Common myeloid progenitor, CD34-positive (primary cell): ENCODE measurements at places on chromosomes 16 and 17.

GRCh38 chr16:50371936-50372595 lies 3.3 kb upstream of the BRD7 start:
- no peak for DNase-seq
- no peak overlapping the region for H3K27ac ChIP-seq
- H3K36me3 ChIP-seq = no peaks in the 10 kb centered on the region
- H3K27me3 ChIP-seq = no peaks in the 10 kb centered on the region
- H3K4me3 ChIP-seq = no peak overlapping the region
- no peaks in the 10 kb centered on the region for H3K4me1 ChIP-seq

GRCh38 chr17:36850790-36851189 lies 86.5 kb upstream of the LHX1 start:
- H3K4me1 ChIP-seq = no peaks in the 10 kb centered on the region
- no peaks in the 10 kb centered on the region for H3K36me3 ChIP-seq
- peaks cover 19% of the 10 kb centered on the region for H3K27me3 ChIP-seq
- no peak for DNase-seq
- H3K4me3 ChIP-seq = no peak overlapping the region
- H3K27ac ChIP-seq = no peak overlapping the region

- H3K4me1 ChIP-seq = no peaks in the 10 kb centered on the region
- H3K4me3 ChIP-seq = no peak overlapping the region
- H3K36me3 ChIP-seq = no peaks in the 10 kb centered on the region
- no peak overlapping the region for H3K27ac ChIP-seq
- no peak for DNase-seq
- H3K27me3 ChIP-seq = no peaks in the 10 kb centered on the region
Observed at GRCh38 chr16:73275024-73275423, 227.1 kb upstream of the ZFHX3 start.

GRCh38 chr17:2416010-2416734 lies 15.3 kb upstream of the MNT start:
- H3K27me3 ChIP-seq = no peaks in the 10 kb centered on the region
- H3K4me3 ChIP-seq = no peak overlapping the region
- peak; percentile 82 for DNase-seq
- H3K36me3 ChIP-seq = peaks cover 35% of the 10 kb centered on the region
- H3K27ac ChIP-seq = no peak overlapping the region
- H3K4me1 ChIP-seq = no peaks in the 10 kb centered on the region
